ENCODE measurements at places on chromosomes 13 and 19. TPM values are rescaled to one million over a fixed set of nuclear protein-coding genes. Genes with fewer than 3 reads are reported as not detected.

Gene OLFM4
- total RNA-seq = not detected

Gene MADCAM1
- 0.44 TPM for total RNA-seq

Gene IL11
- 0.68 TPM for total RNA-seq

DNA sequence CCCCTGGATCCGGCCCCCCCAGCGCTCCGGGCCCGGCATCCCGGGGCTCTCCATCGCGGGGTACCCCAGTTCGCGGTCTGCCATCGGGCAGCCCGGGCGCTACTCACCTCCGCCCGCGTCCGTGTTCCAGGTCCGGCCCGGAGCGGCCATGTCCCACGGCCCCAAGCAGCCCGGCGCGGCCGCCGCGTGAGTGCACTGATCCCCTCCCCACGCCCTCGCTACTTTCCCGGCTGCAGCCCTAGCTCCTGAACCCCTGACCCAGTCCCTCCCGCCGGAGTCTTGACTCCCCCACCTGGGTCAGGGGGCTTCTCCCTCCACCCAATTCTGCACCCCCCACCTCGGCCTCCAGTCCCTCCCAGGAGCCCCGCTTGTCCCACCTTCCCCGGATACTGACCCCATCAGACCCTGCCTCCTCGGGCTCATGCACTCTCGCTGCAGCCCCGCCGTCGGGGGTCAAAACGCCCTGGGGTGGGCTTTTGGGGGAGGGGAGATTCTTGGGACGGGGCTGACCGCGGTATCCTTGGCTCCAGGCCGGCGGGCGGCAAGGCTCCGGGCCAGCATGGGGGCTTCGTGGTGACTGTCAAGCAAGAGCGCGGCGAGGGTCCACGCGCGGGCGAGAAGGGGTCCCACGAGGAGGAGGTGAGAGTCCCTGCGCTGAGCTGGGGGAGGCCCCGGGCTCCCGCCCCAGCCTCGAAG is 566 bp downstream of the HMG20B start:
- DNase-seq = peak; percentile 56
- no peaks in the 10 kb centered on the region for H3K27me3 ChIP-seq
- peaks cover 10% of the 10 kb centered on the region for H3K36me3 ChIP-seq
- peak overlapping the region; percentile 78 for H3K27ac ChIP-seq

GRCh38 chr13:29571876-29572570 is 23.5 kb downstream of the SLC7A1 start:
- no peak overlapping the region for H3K4me3 ChIP-seq
- peaks cover 18% of the 10 kb centered on the region for H3K4me1 ChIP-seq
- peaks cover 8% of the 10 kb centered on the region for H3K36me3 ChIP-seq
- no peak overlapping the region for H3K27ac ChIP-seq
- H3K27me3 ChIP-seq = no peaks in the 10 kb centered on the region
- DNase-seq = no peak

DNA sequence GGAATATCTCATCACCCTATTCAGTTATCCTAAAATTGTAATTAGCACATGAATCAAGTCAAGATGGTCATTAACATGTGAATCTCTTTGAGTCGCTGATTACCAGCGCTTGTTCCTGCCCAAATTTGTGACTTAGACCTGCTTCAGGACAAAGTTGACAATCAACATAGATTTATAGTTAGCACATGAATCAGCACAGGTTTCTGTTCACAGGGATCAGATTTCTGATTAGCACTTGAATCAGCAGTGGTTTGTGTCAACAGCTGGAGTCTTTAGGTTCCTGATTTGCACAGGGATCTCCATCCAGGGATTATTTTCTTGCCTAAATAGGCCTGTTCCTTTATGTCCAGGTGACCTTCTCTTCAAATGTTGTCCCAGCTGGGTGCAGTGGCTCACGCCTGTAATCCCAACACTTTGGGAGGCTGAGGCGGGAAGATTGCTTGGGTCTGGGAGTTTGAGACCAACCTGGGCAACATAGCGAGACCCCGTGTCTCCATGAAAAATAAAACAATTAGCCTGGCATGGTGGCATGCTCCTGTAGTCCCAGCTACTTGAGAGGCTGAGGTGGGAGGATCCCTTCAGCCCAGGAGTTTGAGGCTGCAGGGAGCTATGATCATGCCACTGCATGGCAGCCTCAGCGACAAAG is 3.8 kb upstream of the LRFN3 start:
- no peaks in the 10 kb centered on the region for H3K27me3 ChIP-seq
- H3K4me1 ChIP-seq = peaks cover 32% of the 10 kb centered on the region
- no peak for DNase-seq
- no peak overlapping the region for H3K27ac ChIP-seq

GRCh38 chr13:86710013-86710412 is 910.8 kb upstream of the SLITRK6 start:
- DNase-seq = no peak
- H3K4me1 ChIP-seq = no peaks in the 10 kb centered on the region
- H3K27me3 ChIP-seq = no peaks in the 10 kb centered on the region
- H3K36me3 ChIP-seq = no peaks in the 10 kb centered on the region

DNA sequence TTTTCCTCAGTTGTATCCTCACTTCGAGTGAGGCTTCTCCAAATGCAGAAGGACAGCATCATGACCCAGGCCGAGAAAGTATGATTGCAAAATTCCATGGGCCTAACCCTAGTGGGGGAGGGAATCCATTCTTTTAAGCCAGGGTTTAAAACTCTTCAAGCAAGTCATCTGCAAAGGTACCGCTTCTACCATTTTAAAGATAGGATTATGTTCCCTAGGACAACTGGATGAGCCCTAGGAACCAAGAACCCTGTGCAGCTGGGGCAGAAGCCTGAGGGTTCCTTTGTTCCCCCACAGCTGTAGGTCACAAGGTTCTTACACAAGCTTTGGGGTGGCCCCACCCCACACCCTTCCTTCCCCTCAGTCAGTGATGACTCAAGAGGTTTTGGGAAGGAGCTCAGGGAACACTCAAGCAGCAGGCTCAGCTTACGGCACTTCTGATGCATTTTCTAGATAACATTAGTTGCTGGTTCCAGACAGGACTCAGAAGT is 13.5 kb downstream of the ARL11 start:
- no peak overlapping the region for H3K27ac ChIP-seq
- no peaks in the 10 kb centered on the region for H3K27me3 ChIP-seq
- no peak for DNase-seq
- peaks cover 7% of the 10 kb centered on the region for H3K4me1 ChIP-seq
- H3K4me3 ChIP-seq = no peak overlapping the region
- peaks cover 2% of the 10 kb centered on the region for H3K36me3 ChIP-seq

Data from activated CD8-positive, alpha-beta memory T cell treated with anti-CD3 and anti-CD28 coated beads, Interleukin-2, amount 10 ng/mL, durations not matched to agents 7 days and 5 days (primary cell).